ENCODE measurements at places on chromosomes 4 and X.

DNA sequence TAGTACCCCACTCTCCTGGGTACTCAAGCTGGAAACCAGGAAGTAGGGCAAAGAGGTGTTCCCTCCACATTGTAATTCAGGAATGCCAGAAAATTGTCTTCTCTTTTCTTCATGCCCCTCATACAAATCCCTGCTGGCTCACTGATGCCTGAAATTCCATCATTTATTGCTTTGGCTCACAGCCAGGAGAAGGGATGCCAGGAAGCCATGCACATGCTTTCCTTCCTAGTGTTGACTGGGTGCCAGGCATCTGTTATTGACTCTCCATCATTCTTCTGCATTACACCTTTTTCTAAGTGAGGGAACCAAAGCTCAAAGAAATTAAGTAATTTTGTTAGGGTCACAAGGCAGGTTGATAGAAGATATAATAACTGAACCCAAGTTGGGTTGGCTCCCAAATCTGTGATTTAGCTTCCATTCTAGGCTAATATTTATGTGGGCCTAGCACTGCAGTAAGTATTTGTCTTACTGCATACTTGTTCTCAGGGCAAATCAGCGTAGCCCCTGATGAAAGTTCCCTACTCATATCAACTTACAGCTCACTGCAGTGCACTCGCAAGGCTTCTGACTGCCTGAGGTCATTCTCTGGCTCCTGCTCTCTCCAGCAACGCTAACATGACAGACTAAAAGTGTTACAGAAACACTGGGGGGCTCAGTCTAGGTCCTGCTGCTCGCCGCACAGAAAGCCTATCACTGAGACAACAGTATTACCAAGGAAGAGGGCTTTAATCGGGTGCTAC lies 89.0 kb downstream of the TRAPPC11 start:
- DNase-seq, result no peak

GRCh38 chr4:53508446-53508845 lies 82.8 kb downstream of the LNX1 start:
- DNase-seq, result no peak

DNA sequence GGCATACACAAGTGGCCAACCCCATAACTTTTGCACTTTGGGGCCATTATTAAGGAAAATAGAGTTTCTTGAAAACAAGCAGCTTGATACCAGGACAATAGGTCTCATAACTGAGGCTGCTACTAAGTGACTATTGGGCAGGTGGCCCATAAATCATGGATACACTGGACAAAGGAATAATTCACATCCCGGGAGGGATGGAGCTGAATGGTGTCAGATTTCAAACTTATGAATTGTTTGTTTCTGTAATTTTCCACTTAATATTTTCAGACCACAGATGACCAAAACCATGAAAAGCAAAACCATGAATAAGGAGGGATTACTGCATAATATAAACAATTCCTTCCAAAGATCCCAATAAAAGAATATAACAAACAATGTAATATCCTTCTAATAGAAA lies 114.4 kb downstream of the WDFY3 start:
- no peak for DNase-seq

DNA sequence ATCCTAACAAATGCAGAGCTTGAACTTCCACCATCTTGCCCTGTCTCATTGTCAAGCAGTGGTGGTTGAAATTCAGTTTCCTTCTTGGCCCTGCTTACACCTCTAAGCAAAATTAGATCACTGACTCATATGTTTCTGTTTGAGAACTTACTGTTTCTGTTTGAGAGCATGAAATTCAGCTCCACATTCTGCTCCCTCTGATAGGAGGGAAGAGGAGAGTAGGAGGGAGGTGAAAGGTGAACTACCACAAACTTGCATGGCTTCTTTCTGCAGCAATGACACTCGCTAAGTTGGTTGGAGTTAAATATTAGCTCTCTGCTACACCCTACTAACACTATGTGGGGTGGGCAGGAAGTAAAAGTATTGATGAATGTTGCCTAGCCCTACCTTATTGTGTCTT lies 117.8 kb upstream of the EDA2R start:
- DNase-seq, result no peak

GRCh38 chr4:88791274-88791673 lies 93.6 kb upstream of the NAP1L5 start:
- no peak for DNase-seq

GRCh38 chrX:107197319-107197718 lies 8.9 kb downstream of the NUP62CL start:
- no peak for DNase-seq

DNA sequence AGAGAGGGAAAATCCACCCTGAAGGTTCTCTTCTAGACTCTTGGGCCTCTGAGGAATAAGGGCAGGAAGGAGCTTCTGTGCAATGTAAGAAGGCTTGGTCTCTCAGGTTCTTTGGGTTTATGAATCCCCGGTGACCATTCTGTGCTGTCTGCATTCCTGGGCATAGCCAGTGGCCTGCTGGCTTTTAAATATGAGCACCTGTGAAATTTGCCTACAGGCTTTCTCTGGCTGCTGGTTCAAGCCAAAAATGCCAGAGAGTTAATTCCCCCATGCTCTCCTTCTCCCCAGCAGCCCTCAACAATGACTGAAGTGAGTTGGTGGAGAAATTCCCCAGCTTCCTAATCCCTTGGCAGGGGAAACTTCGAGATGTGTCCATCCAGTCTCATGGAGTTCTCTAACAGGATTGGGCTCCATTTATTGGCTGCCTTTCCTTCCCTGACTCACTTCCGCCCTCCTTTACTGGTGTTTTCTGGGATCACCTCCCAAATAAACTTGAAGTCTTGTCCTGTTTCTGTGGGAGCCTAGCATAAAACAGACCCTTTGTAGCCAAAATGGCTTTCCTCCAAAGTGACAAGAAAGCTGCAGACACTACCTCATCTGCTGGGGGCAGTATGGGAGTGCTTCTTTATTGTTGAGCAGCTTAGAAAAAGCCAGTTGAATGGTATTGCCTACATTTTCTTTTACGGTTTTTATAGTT lies 179.4 kb upstream of the CASK start:
- DNase-seq, result no peak

GRCh38 chrX:14095702-14096101 lies 66.0 kb upstream of the GEMIN8 start:
- no peak for DNase-seq

- DNase-seq, result no peak
Observed at GRCh38 chrX:15314472-15314871, 968 bp downstream of the ASB11 start.

- DNase-seq, result no peak
Observed at GRCh38 chrX:83511208-83511607, 3.1 kb downstream of the POU3F4 start.

DNA sequence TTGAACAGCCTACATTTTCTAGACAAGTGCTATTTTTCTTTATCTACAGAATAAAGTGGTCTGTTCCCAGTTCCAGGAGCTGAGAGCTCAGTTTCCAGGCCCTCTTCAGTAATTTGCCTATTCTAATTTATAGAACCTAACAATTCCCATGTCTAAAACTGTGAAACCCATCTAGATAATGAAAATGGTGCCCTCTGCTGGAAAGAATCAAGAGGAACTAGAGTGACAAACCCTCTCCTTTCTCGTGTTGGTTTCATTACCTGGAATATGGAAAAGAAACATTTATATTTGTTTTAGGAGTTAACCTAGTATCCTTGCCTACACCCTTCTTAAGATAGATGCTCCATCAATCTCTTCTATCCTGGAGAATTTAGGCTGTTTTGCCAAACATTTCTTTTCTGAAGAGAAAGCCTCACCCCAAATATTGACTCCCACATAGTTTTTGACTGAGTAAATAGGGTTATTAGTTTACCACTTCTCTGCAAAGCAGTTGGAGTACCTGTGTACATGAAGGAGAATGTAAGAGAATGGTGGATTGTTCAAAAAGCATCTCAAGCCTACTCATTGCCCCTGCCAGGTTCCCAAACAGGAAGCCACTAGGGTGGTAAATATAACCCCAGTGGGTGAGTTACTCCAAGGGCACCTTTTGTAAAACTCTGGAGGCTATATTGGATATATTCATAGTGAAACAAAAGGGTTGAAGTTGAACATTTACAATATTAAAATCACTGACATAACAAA lies 121.6 kb downstream of the RASL11B start:
- DNase-seq, result no peak

DNA sequence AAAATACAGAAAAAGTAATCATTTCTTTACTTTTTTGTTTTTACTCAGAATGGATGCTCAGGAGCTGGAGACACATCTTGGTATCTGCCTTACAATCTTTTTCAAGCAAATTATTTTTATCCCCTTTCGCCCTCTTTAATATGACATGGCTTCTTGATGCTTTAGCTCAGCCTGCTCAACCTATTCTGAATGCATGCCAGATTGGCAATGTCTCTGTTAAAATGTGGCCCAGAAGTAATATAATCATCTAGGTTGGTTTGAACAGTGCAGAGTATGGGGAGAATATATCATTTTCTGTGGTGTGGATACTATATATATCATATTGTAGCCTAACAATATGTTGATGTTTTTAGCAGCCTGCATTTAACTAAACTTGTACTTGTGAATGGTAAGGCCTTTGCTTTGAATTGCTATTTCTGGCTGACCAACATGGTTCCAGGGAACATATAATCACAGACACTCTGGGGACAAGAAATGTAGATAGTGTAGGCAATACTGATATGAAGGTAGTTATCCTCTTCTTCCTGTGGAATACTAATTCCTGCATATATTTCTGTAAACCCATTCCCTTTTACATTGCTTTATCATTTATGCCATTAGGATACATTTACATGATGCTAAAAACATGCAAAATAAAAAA lies 282.7 kb downstream of the PPP3CA start:
- no peak for DNase-seq

GRCh38 chr4:165906272-165906671 lies 33.2 kb downstream of the TLL1 start:
- no peak for DNase-seq

DNA sequence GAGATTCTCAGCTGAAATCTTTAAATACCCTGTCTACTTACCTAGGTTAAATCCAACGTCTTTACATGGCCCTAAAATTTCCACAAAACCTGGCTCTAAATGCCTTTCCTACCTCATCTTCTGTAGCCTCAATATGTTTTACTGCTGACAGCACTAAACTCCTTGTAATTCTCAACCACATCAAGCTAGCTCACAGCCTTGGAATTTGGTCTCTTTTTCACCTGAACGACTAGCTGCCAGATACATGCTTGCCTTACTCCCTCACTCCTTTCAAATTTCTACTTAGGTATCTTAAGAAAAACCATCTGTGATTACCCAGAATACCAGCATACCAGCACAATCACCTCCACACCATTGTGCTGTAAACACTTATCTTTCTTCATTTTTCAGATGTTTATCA lies 635.6 kb upstream of the PCDH10 start:
- no peak for DNase-seq

- DNase-seq, result no peak
Observed at GRCh38 chrX:71652405-71652804, 14.9 kb upstream of the LOC101059915 start.

GRCh38 chrX:54640103-54640690 lies 110.2 kb downstream of the GNL3L start:
- DNase-seq, result no peak

DNA sequence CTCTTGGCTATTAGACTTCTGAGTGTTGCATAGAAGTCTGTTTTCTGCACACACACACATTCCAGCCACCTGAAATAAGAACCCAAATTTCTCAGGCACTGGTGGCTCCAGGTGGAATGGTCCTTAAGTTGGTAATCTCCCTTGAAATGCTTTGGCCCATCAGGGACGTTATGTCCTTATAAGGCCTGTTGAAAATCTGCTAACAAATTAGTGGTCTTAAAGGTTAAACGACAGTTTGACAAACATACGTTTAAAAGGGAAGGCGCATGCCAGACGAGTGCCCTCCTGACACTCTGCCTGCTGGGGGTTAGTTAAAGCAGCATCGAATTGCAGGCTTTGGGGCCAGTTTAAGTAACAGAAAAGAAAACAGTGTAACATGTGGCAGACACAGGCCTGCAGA lies 125.0 kb downstream of the TBX22 start:
- no peak for DNase-seq

GRCh38 chr4:79996851-79997250 lies 76.2 kb downstream of the ANTXR2 start:
- DNase-seq, result no peak

GRCh38 chrX:121456315-121456714 lies 408.9 kb downstream of the GLUD2 start:
- DNase-seq, result no peak

DNA sequence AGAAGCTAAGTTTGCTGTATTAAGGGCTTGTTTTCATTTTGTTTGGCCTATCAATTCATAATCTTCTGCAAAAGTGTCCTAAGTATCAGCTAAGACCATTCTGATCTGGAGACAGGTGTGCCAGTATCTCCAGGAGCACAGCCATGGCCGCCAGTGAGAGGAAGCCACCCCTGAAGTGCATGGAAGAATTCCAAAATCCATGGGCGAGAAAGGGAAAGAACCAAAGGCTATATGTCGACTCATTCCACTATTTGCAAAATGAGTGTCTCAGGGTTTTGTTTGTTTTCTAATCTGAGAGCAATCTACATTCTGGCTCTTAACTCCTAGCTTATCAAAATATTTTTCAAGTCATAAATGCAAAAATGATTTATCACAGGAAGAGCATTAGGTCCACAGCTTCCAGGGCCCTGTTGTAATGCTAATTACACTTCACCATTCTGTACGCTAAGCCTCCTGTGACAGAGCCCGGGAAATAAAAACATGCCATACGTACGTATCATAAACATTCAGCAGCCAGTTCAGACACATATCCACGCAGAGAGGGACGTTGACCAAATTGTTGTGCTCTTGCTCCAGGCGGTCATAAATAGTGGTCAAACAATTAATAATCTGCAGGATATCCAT lies 137.3 kb upstream of the FTHL17 start:
- DNase-seq, result no peak

DNA sequence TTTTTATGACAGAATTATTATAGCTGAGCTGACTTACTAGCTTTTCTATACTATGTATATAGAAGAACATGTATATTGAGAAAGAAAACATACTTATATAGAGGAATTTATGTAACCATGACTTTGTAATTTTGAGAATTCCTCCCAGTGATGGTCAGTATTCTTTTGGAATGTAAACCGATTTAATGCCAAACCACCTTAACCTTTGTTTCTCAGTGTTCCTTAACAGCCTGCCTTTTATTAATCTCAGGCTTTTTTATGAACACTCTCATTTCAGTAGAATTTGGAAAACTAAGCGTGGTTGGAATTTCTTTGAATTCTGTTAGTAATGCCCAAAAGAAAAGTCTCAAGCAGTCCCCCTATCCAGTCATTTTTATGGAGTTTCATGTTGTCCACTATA lies 47.0 kb downstream of the MOSPD2 start:
- DNase-seq, result no peak

GRCh38 chrX:150574559-150575418 lies 6.4 kb downstream of the MTM1 start:
- no peak for DNase-seq

DNA sequence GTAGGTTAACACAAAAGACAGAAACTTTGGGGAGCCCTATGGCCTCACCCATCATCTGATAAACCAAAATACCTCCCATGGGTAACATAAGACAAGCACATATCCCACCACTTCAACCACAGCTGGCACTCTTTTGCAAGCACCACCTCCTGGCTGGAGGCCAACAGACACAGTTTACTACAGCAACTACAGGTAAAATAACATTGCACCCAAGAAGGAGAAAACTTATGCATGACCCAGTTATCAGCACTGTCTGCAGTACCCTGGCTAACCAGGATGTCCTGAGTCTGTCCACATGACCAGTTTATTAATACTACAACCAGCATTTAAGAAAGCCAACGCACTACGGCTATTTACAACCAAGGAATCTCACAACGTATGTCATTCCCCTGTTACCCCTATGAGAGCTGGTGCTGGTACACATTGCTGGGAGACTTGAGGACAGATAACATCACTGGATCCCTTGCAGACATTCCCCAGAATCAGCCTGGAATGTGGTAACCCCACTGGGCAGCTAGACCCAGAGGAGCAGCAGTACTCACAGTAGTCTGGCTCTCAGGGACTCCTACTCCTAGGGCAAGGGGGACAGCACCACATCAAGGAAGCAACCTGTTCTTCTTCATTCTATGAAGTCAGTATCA lies 32.0 kb downstream of the ELF2 start:
- DNase-seq, result no peak
